ENCODE measurements at places on chromosomes 7 and 10.

GRCh38 chr10:22420787-22421517 is 75.7 kb downstream of the SPAG6 start:
- peak; percentile 47 for DNase-seq

- no peak for DNase-seq
Observed at GRCh38 chr7:73761854-73762658, 8.0 kb downstream of the CLDN3 start.

DNA sequence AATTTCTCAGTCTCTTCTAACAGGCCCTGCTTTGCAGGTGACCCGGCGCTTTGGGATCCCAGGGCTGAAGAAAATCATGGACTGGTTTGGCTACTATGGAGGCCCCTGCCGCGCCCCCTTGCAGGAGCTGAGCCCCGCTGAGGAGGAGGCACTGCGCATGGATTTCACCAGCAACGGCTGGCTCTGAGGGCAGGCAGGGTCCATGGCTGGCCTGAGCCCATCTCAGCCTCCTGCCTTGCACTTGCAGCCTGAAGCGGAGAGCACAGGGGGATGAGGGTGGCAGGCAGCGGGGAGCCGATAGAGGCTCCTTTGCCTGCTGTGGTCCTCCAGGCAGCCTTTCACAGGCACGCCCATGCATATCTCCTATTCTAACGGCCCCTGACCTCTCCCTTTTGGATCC is 21.8 kb downstream of the MORN4 start:
- no peak for DNase-seq

DNA sequence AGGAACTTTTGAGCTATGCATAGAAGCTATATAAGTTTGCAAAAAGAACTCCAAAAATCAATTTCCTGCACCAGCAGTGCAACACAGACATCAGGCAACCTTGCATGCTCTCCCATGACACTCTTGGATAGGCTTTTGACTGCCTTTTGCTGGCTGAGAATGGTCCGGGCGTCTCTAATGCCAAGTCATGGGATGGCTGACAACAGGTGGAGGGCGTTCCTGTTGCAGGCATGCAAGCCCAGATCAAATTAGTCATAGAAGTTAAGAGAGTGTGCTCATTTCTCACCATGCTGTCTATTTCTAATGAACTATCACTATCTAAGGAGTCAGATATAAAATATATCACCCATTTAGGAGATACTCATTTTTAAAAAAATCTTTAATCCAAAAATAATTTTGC is 8.4 kb downstream of the PLCE1 start:
- DNase-seq, result no peak

- no peak for DNase-seq
Observed at GRCh38 chr10:106111246-106111645, 1053.3 kb downstream of the SORCS1 start.

- DNase-seq, result peak; percentile 27
Observed at GRCh38 chr7:116801092-116801710, 61.2 kb upstream of the CAPZA2 start.

DNA sequence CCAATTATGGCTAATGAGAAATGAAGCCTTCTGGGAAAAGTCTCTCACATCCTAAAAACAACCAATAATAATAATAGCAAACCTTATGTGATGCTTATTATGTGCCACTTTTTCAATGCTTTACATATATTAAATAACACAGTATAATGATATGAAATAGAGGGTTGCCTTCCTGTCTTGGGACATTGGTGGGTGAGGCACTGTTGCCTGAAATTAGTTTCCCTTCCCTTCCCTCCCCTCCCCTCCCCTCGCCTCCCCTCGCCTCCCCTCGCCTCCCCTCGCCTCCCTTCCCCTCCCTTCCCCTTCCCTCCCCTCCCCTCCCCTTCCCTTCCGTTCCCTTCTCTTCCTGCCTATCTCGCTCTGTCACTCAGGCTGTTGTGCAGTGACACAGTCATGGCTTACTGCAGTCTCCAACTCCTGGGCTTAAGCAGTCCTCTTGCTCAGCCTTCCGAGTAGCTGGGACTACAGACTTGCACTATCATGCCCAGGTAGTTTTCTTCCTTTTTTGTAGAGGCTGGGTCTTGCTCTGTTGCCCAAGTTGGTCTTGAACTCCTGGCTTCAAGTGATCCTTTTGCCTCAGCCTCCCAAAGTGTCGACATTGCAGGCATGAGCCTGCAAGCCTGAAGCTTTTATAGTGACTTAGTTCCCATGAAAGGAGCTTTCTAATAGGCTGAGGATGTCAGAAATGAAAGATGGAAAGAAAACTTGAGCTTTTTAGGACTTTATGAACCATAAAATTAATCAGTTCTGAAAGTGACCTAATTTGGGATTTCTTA is 47.9 kb downstream of the PHTF2 start:
- no peak for DNase-seq

DNA sequence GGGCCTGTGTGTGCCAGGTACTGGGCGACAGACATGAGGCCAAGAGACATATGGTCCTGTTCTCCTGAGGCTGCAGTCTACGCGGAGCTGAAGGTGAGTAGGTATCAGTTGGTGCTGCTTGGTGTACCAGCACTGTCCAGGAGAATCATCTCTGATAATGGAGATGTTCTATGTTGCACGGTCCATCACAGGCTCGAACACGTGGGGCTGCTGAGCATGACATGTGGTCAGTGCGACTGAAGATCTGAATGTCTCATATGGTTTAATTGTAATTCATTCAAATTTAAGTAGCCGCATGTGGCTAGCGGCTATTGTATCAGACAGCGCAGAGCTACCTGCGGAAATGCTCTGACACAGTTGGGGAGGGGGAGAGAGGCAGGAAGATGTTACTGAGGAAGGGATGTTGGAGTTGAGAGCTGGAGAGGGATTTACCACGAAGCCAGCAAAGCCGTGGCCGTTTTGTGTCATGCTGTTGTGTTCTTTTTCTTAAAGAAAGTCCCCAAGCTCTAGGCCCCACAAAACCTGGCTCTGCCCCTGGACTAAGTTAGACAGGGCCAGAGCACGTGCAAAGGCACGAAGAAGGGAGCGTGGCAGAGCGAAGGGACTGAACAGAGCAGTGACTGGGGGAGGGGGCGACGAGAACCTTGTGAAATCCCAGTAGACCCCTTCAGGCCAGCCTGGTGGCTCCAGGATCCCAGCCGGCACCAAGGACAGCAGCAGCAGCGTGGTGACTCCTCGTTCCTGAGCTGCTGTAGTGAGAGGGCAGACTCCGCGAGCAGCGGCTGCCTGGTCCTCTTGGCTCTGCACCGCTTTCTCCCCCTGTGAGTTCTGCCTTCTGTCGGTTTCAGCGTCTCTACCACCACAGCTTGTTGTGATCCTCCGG is 20.0 kb downstream of the SMKR1 start:
- no peak for DNase-seq

DNA sequence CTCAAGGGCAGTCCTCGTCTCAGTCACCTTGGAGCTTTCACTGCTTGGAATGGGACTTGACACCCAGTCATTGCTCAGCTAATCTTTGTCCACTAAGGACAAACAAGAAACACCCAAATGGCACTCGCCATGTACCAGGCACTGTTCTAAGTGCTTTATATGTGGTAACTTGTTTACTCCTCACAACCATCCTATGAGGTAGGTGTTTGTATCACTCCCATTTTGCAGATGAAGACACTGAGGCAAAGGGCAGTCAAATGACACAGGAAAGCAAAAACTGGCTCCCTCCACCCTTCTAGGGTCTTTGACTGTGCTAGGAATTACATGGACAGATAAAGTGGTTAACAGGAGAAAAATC is 24.7 kb downstream of the DNAJB12 start:
- DNase-seq, result no peak
